SW 1271 (cell line): ENCODE measurements at places on chromosomes 7 and 10.

GRCh38 chr7:31778296-31778695 lies 91.3 kb downstream of the PPP1R17 start:
- DNase-seq: no peak

- no peak for DNase-seq
These were observed 47.7 kb downstream of the CDK6 start for GRCh38 chr7:92788559-92789183.

- DNase-seq: no peak
These were observed 348.9 kb upstream of the NPSR1 start for GRCh38 chr7:34309116-34309515.

DNA sequence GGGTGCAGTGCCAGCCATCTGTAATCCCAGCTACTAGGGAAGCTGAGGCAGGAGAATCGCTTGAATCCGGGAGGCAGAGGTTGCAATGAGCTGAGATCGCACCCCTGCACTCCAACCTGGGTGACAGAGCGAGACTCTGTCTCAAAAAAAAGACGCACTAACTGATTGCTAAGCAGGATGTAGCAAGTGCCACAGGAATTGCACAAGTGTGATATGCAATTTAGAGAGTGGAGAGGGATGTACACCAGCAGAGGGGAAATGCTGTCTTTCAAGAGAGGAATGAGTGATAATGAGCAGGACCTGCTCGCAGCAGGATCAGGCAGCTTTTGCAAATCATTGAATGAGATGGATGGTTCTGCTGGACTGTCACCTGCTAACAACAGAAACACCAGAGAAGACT lies 13.3 kb upstream of the SLC16A12 start:
- DNase-seq: no peak

DNA sequence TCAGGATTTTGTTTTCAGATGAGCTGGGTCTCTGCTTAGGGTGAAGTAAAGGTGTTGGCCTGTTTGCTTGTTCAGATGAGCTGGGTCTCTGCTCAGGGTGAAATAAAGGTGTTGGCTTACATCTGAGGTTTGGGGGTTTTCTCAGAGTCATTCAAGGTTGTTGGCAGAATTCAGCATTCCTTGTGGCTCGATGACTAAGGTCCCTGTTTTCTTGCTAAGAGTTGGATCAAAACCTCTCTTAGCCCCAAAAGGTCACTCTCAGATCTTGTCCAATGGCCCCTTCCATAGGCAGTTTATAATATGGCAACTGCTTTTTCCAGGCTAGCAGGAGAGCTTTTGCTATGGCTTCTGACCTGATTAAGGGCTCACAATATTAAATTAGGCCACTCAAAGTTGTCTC lies 106.6 kb downstream of the ADAM22 start:
- no peak for DNase-seq

DNA sequence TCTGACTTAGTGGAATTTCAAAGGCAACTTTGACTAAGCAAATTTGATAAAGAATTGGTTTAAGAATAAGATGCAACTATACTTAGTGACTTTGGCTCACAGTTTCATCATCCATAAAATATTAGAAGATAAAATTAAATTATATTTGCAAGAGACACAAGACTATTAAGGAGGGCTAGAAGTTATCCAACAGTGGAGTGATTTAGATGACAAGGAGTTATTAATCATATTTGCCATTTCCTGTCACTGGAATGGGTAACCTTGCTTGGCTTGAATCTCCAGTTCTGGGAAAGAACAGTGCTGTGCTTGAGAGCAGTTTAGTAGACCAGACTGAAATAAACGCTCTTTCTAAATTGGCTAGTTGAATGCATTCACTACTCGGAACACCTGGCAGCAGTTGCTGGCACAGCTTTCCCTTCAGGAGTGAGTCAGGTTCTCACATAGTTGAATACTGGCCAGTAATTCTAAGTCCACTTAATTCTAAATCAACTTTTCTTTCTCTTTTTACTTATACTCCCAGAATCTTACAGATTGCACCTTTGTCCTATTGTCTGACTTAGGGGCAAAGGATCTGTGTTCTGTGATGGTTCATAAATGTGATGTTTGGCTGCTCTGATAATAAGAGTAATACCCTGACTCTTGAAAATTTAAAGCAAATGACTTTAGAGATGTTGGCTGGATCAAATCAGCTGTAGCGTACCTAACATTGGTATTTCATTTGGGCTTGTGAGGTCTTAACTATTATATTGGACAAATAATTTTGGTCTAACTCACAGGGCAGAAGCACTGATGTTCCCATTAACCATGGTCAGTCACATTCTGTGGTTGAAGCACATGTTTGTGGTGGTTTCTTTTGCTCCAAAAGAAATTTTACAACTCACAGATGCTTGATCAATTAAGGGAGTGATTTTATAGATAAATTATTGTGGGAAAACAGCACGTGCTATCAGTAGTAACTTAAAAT lies 16.6 kb downstream of the STMP1 start:
- no peak for DNase-seq

DNA sequence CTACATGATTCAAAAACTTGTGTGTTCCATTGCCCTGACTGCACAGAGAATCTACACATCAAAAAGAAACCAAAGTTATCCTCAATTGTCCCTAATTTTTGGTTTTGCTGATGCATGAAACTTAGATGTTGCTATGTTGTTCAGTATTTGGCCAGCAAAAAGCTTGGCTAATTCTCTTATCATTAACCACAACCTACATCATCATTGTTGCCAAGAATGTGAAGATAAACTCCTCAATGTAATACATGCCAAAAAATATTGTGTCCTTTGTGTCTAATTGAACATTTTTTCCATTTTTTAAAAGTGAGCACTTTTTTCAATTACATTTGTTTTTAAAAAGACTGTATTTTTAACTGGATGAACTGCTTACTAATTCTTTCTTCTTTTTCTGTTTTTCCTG lies 268.0 kb upstream of the SEMA3D start:
- no peak for DNase-seq

DNA sequence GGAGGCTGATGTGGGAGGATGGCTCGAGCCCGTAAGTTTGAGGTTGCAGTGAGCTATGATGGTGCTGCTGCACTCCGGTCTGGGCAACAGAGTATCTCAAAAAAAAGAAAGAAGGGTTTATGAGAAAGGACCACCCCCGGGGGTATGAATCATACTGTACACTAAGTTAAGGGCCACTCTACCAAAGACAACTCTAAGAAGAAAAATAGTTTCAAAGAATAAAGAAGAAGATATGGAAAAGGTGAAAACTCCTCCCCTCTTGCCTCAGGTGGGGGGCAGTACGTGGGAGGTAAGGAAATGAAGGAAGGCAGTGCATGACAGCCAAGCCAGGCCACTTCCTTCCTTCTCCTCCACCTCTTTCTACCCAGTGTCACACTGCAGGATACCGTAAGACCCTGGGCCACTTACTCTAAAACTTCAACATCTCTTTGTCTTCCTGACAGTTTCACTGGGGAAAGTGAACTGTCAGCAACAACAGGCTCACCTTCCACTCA lies 61.3 kb downstream of the PIP4K2A start:
- DNase-seq: no peak

GRCh38 chr10:73589563-73590126 lies 1.5 kb downstream of the USP54 start:
- DNase-seq: no peak

DNA sequence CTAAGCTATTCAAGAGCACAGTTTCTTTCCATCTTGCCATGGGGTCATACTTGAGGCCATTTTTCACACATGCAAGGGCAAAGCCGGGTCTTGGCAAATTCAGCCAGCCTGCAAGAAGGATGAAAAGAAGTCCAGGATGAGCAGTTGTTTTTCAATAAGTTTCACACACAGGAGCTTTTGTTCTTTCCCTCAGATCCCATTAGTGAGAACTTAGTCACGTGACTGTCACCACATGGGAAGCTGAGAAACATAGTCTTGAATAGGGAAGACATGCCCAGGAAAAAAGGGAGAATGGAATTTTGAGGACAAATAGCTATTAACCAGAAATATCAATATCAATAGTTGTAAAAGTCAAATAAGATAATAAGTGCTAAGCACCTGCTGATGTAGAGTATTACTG lies 137.7 kb downstream of the AHR start:
- no peak for DNase-seq

DNA sequence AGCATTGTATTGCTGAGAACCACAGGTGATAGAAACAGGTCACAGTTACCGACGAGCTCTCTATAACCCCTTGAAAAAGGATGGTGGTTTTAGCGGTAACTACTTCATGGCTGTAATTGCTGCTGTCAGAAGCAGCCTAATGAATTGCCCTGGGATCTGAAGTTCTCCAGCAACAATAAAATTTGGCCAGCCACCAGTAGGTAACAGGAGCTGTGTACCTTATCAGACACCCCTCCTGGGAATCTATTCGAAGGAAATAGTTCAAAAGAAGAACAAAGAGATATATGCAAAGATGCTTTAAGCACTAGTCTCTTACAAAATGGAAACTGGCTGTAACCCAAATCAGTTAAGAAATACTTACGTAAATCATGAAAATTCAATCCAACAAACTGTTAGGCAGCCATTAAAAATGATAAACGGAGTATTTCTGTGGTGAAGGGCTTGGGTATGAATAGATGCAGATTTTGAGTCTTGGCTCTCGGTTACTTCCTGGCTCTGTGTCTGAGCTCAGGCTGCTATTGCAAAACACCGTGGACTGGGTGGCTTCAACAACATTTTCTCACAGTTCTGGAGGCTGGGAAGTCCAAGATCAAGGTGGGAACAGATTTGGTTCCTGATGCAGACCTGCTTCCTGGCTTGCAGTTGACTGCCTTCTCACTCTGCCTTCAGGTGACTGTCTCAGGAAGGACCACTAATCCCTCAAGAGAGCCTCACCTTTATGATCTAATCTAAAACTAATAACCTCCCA lies 1.6 kb downstream of the MSRB2 start:
- DNase-seq: no peak

DNA sequence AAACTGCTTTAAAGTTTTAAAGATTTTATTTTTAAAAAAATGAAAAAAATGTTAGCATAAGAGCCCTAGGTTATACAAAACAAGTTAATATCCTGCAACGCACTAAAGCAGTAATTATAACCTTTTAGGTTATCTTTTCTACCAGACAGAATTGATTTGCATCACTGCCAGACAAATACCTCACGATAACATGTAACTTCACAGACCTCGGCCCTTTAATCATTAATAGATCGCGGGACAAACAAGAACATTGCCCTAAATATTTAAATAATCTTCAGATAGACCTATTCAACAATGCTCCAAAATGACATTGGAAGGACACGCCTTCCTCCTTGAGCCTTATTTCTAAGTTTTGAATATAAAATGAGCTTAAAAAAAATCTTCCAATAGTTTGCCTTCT lies 23.8 kb upstream of the C7orf33 start:
- no peak for DNase-seq

GRCh38 chr10:13483073-13483472 lies 45.7 kb downstream of the BEND7 start:
- DNase-seq: no peak

GRCh38 chr7:140609646-140610045 lies 31.0 kb downstream of the DENND2A start:
- DNase-seq: no peak

GRCh38 chr10:119221666-119222065 lies 14.3 kb downstream of the GRK5 start:
- no peak for DNase-seq

DNA sequence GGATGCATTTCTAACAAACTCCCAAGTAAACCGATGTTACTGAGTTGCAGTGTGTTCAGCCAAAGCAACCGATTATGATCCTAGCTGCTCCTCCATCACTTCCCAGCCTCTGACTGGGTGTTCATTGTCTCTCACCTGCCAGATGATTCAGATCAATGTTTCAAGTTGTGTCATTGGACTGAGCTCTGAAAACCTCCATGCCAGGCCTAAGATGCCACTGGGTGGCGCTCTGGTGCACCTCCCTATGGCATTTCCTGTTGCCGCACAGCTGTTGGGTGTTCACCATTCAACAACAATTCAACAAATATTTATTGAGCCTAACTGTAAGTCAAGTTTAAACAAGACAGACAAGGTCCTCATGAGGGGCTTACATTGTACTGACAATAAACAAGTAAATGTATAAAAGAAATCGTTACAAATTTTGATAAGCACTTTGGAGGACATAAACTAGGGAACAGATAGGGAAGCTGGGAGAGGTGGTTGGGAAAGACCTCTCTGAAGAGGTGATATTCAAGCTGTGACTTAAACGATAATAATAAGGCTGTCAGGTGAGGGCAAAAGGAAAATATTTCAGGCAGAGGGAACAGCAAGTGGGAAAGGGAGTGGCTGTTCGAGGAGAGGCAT lies 22.8 kb downstream of the RGR start:
- DNase-seq: no peak

GRCh38 chr10:103600956-103601569 lies 107.6 kb downstream of the NEURL1 start:
- no peak for DNase-seq

GRCh38 chr10:8389630-8390029 lies 335.1 kb downstream of the GATA3 start:
- no peak for DNase-seq

DNA sequence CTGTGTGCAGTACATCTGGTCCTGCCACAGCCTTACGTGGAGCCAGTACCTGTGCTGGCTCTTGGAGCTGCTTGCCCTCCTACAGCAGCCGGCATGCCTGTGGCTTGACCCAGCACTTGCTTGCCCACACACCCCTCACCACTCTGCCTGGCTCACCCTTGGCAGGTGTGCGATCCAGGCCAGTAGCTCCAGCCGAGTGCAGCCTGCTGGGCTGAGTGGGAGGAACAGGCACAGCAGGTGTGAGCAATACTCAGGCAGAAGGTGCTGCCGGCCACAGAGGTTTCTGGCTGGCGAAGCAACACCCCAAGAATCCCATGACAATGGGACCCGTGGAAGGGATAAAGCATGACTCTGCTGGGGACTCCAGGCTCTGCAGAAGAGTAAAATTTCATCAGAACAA lies 173.5 kb upstream of the ADCY1 start:
- DNase-seq: no peak

DNA sequence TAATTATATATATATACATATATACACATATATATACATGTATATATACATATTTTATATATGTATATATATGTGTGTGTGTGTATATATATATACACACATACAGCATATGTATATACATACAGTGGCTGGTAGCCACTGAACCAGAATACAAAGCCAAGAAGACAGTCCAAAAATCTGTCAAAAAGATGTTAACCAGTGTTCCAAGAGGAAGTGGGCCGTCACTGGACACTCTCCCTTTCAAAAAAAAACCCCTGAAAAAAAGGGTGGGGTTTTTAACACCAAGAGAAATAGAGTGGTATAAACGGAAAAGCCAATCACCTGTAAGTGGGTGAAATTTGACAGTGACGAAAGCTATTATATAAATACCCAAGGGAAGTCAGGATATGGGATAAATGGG lies 31.1 kb upstream of the C1GALT1 start:
- DNase-seq: no peak

- DNase-seq: no peak
These were observed 2.0 kb downstream of the SRGN start for GRCh38 chr10:69089638-69090599.

- DNase-seq: no peak
These were observed 147.0 kb upstream of the PCGF5 start for GRCh38 chr10:91073286-91073979.
